Activated naive CD4-positive, alpha-beta T cell treated with anti-CD3 and anti-CD28 coated beads for 36 hours (primary cell): ENCODE measurements at places on chromosomes 2 and 18.

- no peak for DNase-seq
Observed at GRCh38 chr2:181724662-181725061, 44.3 kb upstream of the NEUROD1 start.

DNA sequence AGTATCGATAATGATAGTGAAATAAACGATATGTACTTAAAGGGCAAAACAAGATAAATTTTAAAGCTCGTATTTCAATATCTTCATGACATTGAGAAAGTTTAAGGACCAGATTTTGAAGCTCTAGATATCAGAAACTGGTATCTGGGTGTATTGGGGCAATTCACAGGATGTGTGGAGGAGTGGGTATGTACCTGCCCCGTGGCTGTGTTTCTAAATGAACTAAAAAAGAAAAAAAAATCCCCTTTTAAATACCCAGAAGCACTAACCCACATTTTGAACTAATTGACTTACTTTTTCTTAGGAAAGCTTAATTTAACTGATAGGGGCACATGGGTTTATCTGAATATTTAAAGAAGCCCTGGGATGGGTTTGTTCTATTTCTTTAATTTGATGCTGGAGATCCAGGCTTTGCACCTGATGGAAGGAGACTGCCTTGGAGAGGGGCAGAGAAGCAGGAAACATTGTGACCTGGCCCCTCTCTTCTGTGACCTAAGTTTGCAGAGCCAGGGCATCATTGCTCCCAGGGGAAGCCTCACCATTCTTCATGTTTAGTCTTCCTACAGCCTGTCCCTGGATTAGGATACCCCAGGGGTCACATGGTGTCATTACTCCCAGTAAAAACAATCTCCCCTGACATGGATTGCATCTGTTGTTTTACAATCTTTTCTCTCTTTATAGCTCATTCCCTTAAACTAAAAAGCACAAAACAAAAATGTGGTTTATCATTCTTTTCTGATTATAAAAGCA, 7.6 kb upstream of the KCTD1 start:
- no peak for DNase-seq

- DNase-seq: no peak
Observed at GRCh38 chr2:196849895-196850294, 40.7 kb upstream of the C2orf66 start.

DNA sequence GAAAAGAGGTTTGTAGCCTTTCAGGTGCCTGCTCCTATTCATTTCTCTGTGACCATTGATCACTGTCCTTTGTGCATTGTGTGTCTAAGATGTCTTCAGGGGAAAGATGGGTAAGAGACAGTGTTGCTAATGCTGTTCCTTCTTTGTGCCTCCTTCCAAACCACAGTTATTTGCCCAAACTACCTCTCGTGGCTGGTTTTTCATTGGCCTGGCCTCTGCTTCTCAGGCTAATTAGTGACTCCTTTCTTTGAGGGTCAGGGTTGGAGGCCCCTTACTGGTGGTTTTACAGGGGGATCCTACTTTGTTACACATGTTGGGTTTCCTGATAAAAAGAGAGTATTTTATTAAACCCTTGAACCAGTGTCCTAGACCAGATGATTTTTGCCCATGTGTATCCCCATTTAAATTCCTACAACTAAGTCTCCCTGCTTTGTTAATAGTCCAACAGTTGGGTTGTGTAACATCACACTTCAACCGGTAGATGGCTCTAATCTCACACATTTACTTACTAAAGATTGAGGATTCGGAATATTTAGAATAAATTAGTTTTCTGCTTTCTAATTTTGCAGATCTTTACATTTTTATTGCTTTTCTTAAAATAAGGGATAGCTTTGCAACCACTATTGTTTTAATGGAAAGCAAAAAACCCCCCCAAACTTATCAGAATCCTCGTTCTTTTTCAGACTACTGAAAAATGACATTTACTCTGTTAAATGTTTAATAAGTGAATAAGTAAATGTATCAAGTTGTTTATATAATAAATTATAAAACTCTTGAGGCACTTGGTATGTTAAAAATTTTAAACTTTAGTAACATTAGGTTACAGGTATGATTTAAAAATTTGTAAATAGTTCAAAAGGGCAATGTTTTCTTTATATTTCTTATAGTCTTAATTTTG, 2.4 kb downstream of the MARS2 start:
- no peak for DNase-seq

DNA sequence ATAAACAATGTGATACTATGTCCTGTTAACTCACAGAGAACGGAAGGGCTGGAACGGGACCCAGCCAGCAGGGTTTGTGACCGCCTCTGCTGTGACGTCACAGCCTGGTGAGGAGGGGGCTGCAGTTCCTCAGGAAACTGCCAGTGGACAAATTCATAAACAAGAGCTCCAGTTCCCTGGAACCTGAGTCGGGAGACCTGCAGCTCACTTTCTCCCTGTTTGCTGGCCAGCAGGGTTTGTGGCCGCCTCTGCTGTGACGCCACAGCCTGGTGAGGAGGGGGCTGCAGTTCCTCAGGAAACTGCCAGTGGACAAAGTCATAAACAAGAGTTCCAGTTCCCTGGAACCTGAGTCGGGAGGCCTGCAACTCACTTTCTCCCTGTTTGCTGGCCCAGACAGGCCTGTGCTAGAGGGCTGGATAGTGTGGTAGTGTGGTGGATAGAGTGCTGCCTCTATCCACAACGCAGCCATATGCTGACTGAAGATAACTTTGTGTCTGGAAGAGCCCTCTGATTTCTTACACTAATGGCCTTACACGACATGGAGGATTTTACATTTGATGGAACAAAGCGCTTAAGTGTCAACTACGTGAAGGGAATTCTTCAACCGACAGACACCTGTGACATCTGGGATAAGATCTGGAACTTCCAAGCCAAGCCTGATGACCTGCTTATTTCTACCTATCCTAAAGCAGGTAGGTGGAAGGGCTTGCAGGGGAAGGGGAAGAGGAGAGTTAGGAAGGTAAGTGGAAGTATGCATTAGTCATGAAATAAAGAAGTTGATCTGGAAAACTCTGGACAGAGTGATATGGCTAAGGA, at the start of gene SULT1C4:
Gene SULT1C4 (plus strand): TSS at position 140 of the 816 bp plus-strand sequence. CDS start 384 bp downstream, at position 524.
- DNase-seq: no peak

DNA sequence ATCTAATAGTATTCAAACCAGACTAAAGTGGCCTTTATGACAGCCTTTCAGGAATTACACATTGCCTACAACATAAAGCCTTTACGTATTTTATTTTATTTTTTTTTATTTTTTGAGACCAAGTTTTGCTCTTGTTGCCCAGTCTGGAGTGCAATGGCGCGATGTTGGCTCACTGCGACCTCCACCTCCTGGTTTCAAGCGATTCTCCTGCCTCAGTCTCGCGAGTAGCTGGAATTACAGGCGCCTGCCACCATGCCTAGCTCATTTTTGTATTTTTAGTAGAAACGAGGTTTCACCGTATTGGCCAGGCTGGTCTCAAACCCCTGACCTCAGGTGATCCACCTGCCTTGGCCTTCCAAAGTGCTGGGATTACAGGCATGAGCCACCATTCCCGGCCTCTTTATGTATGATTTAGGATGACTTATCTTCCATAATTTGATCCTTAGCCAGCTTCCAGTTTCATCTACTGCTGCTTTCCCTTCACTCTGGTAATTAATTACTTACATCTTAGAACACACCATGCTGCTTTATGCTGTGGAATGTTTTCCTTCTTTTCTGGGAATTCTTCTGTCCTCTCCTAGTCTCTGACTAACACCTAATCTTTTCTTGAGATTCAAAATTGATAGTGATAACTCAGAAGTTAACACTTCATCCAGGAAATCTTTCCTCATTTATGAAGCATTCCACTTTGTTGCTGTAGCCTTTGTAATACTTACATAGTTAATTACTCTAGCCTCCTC, 2.6 kb downstream of the USP14 start:
- no peak for DNase-seq
